ENCODE measurements at places on chromosomes 16 and 17.

DNA sequence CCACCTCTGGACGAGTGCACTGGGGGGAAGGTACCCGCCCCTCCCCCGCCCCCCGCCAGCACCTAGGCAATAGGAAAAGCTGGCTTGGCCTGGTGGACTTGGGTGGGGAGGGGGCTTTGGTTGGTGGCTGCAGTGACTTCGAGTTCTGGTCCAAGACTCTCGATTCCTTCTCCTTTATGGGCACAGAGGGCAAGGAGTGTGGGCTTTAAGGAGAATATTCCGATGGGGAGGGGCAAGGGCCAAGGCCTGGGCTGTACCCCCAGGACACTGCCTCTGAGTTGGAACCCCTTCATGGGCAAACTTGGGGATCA is 409 bp downstream of the ACSF2 start:
- DNase-seq = no peak

- no peak for DNase-seq
Observed at GRCh38 chr16:9003322-9003721, 39.6 kb upstream of the USP7 start.

DNA sequence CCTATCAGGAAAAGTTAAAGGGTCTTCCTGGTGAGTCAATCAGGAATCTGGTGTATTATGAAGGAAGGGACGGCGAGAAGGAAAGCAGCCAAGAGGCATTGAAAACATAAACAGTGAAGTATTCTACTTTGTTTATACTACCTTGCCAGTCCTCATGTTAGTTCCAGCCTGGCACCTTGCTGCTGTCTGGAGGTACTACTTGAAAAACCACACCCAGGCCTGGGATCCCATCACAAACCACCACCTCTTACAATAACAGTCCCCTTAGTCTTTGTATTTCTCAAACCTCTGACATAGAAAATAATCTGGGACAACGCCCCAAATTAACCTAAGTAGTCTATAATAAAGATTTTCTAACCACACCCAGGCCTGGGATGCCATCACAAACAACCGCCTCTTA is 676.7 kb upstream of the SOX9 start:
- DNase-seq = no peak

DNA sequence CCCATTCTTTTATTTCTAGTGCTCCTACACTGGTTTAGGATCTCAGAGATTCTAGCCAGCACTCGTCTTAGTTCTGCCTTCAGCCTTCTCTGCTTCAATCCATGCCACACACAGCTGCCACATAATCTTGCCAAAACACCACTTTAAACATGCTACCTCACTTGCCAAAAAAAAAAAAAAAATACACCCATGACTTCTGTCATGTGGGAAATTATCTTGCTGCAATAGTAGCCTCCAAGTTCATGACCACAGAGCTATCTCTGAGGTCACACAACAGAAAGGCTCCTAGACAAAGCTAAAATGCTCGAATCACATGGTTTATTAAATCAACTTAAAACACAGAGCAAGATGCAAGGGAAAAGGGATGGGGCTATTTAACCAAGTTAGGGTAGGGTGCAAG is 18.1 kb downstream of the FZD2 start:
- no peak for DNase-seq

GRCh38 chr16:2719328-2720063 is 528 bp downstream of the PRSS27 start:
- no peak for DNase-seq

DNA sequence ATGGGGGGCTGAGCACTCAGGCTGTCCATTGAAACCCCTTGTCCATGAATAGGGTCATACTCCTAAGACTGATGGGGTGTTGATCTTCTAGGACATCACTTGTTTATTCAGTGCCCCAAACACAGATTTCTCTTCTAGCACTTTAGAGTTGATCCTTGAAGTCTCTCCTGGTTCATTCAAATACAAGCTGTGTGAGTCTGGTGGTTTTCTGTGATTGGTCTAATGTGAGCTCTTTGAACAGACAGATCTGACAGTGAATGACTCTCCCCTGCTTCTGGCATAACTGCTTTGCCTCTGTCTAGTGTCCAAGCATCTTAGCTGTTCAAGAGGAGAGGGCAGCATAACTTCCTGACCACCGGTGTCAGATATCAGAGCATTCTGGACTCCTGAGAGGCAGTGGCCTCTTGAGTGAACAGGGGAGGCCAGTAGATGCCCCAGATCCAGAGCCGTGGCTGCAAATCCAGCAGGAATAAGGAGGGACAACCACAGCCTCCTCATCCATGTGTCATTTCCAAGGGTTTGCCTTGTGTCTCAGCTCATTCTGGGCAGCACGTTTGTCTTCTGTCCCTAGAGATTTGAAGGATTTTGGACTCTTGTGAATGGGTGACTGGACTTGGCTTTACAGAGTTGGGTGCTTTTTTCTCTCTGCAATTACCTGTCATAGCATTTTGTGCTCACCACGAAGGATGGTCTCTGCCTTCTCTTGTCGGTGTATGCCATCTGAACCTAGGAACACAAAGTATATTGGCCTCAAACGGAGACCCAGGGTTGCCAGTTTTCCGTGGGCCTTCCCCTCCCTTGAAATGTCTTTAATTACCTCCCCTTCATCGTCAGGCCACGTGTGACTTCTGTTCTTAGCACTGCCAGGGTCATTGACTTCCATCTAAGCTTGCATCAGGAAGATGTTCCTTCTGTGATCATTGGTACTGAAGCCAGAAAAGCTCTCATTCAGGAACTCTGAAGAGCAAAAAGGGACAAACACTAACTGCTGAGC is 13.9 kb upstream of the CLEC18C start:
- no peak for DNase-seq

DNA sequence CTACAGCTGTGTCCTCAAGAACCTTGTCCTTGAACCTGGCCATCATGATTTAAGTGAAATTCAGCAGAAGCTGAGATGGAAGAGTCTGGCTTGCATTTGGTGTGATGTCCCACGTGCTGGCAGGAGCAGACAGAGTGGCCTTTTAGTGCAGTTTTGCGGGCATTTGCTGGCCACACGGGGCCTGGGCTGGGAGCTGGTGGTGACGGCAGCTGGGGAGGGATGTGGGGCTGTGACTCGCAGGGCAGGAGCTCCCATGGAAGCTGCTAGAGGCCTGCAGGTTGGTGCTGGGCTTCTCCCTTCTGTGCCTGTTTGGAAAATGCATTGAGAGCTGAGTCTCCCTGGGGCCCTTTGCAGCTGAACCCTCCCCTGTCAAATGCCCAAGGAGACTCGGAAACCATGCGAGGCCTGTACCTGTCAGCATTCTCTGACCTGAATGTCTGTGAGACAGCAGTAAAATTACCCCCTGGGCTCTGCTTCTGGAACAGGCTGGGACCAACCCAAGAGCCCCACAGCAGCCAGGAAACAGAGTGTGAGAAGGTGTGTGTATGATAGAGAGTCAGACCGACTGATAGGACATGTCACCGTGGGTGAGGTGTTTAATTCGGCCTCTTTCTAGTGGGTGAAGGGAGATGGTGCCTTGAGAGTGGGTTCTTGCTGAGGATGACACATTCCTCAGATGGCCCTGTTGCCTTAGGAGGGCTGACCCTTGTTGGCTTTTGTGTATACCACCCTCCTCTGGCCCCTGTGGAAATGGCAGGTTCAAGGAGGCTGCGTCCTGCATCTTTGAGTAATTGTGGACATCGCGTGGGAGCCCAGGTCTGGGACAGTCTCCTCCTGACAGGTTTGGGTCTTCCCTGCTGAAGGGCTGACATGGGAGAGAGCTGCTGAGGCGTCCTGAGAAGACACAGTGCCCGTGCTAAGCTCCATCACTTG is 145.5 kb downstream of the MSI2 start:
- no peak for DNase-seq

DNA sequence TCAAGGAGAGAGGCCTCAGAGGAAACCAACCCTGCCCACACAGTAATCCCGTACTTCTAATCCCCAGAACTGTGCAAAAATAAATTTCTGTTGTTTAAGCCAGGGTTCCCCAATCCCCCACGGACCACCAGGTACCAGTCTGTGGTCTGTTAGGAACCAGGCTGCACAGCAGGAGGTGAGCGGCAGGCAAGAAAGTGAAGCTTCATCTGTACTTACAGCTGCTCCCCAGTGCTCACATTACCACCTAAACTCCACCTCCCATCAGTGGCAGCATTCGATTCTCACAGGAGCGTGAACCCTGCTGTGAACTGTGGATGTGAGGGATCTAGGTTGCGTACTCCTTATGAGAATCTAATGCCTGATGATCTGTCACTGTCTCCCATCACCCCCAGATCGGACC is 101.1 kb upstream of the CDC42EP4 start:
- DNase-seq = no peak

DNA sequence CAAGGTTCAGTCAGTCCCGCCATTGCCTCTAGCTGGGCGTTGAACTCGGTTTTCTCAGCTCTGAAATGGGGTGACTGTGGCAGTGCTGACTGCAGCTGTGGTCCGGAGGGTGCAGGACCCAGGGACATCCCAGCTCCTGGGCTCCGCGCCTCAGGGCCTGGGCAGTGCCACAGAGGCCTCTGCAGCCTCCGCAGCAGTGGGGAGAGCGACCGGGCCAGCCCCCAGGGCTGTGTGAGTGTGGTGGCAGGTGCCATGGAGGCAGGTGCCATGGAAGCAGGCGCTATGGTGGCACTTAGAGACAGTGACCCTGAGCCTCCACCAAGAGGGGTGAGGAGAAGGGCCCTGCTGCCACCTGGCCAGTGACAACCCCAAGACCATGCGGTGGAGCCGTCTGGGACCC is 30.9 kb downstream of the ZNF469 start:
- DNase-seq = no peak

DNA sequence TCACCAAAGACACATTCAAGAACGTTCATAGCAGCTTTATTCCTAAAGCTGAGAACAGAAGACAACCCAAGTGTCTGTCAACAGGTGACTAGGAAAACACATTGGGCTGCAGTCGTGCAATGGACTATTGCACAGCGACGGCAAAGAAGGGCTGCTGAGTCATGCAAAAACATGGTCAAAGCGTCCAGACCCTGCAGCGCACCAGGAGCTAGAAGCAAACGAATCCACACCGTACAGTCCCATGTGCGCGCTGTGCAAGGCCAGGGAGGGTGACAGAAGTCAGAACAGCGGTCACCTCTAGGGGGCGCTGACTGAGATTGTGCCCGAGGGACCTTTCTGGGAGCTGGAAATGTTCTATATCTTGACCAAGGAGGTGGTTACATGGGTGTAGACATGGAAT is 266.4 kb downstream of the MAF start:
- DNase-seq = no peak

GRCh38 chr16:84341528-84342295 is 26.6 kb upstream of the ATP2C2 start:
- DNase-seq = no peak

GRCh38 chr17:74351552-74352210 is 10.0 kb downstream of the BTBD17 start:
- DNase-seq = no peak

GRCh38 chr17:50931144-50931908 is 65.2 kb upstream of the TOB1 start:
- peak; percentile 86 for DNase-seq

GRCh38 chr17:75722076-75722475 is 817 bp downstream of the ITGB4 start:
- DNase-seq = no peak

DNA sequence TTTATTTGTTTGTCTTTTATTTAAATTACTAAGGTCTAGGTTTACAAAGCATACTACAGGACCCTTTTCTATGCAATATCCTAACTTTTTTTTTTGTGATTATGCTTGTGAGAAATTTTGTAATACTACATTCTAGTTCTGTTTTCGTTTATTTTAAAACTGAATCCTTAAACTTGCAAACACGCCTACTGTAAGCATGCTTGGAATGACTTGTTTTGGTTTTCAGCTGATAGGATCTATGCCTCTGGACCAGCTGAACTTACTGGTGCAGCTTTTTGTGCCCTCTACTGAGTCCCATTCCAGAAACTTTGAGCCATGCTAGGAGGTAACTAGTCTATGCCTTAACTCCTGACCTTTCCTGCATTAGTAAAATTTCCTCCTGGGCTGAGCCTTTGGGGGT is 6.0 kb downstream of the PDP2 start:
- peak; percentile 50 for DNase-seq

DNA sequence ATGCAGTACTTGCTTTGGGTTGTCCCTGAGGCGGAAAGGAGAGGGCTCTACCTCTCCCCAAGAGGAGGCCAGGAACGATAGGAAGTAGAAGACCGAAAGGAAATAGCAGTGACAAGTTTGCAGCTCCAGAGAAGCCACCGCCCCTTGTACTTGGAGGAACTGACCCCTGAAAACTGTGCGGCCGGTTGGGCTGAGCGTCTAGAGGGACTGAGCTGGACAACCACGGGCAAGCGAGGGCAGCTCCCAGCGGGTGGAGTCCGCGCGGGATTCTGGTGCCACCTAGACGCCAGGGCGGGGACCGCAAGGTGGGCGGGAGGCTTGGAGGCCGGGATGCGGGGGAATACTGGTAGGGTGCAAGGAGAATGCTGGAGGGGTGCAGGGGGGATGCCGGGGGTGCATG is 1.3 kb upstream of the SLC6A4 start:
- peak; percentile 51 for DNase-seq

DNA sequence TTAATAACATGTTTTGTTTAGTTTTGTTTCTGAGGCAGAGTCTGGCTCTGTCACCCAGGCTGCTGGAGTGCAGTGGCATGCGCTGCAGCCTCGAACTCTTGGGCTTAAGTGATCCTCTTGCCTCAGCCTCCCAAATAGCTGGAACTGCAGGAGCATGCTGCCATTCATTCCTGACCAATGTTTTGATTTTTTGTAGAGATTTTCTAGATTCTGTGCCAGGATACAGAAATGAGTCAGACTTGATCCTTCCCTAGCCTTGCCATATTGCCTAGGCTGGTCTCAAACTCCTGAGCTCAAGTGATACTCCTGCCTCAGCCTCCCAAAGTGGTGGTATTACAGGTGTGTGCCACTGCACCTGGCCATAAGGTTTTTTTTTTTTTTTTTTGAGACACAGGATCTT is 17.7 kb downstream of the TAOK1 start:
- no peak for DNase-seq

DNA sequence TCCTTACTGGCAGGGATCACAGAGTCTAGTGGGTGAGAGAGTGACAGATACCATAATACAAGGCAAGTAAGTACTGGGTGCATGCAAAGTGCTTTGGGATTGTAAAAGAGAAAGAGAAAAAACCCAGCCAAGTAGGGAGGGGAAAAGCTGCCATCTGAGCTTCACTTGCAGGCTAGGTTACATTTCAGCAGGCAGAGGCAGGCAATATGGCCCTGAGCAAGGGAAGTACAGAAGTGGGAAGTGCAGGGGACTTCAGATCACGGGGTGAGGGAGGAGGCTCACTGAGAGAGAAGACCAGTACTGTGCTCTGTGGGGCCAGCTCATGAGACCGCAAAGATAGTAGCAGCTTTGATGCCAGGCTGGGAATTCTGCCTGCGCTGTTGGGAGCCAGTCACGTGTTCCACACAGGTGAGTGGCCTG is 230.6 kb downstream of the MSI2 start:
- no peak for DNase-seq
